ENCODE measurements at places on chromosomes 3 and 15.

DNA sequence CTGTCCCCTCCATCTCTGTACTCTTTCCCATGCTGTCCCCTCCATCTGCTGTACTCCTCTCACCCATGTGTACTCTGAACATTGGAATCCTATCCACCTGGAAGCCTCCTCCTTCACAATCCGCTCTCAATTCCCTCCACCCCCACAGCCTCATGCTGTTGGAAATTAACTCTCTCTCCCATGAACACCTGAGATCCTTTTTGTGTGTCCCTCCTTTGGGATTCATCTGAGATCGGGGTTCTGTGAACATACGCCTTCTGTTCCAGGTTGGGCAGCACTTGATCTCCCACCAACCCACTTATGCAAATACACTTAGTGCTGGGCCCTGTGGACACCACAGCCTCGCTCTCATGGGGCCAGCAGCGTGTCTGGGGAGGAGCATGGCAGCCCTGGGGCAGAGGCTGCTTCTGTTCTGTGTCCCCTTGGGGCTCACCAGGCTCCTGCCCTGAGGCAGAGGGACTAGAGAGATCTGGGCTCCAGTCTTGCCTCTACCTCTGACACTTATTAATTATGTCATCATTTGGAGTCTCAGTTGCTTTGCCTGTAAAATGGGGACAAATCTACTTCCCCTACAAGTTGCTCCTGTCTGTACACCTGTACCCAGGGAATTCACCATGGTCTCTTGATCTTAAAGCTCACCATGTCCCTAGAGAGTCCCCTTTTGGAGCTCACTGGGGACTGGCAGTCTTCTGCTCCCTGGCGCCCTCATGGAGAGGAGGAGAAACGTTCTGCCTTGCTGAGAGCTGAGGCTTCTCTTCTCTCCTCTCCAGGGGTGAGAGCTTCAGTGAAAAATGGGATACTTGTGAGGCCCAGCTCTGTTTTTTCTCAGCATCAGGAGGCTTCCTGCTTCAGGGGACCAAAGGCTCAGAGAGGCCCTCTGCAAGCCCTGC, 42.7 kb downstream of the ITGA11 start:
- DNase-seq, result no peak

- DNase-seq, result no peak
Observed at GRCh38 chr3:120622870-120623726, 27.0 kb downstream of the NDUFB4 start.

- no peak for DNase-seq
Observed at GRCh38 chr15:31364301-31365031, 37.8 kb downstream of the KLF13 start.

GRCh38 chr3:43071313-43071893, 34.5 kb downstream of the POMGNT2 start:
- no peak for DNase-seq

GRCh38 chr15:35741881-35742280, 195.9 kb upstream of the DPH6 start:
- no peak for DNase-seq

DNA sequence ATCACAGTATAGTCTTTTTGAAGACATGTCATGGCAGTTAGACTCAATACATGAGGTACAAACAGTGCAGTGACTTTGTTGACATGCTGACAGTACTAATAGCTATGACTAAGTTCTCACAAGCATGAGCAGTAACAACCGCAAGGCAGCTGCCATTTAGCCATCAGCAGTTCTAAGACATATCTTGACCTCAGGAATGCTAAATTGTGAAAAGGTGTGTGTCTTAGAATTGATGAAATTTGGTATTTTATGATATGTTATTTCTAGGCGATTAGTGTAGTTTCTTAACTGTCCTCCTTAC, 60.7 kb upstream of the FURIN start:
- DNase-seq, result no peak

GRCh38 chr3:157274644-157275137, 114.7 kb upstream of the CCNL1 start:
- no peak for DNase-seq

- no peak for DNase-seq
Observed at GRCh38 chr3:150582620-150583019, 20.5 kb upstream of the SELENOT start.

GRCh38 chr3:178966299-178967176, 105.1 kb downstream of the ZMAT3 start:
- DNase-seq, result no peak

DNA sequence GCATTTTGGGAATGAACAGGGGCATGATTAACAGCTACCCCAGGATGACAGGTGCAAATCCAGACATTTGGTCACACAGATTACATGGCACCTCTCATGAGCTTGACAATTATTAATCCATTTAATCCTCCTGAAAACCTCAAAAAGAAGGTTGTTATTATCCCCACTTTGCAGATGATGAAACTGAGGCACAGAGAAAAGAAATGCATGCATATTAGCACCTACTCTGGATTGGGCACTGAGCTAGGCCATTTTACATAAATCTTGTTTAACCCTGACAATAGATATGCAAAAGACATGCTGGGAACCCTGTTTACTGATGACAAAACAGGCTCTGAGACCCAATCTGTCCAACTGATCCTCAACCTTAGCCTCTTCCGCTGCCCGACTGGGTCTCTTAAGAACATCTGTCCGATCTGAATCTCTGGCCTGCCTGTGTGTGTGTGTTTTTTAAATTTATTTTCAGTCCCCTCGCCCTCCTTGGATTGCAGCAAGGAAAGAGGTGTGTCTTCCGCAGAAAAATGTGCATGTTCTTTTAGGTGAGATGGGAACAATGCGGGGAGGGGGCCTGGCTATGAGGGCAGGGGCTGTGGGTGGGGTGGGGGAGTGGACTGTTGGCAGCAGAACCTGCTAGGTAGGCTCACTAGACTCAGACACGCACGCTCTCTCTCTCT, 162.5 kb downstream of the WNT7A start:
- DNase-seq, result no peak

DNA sequence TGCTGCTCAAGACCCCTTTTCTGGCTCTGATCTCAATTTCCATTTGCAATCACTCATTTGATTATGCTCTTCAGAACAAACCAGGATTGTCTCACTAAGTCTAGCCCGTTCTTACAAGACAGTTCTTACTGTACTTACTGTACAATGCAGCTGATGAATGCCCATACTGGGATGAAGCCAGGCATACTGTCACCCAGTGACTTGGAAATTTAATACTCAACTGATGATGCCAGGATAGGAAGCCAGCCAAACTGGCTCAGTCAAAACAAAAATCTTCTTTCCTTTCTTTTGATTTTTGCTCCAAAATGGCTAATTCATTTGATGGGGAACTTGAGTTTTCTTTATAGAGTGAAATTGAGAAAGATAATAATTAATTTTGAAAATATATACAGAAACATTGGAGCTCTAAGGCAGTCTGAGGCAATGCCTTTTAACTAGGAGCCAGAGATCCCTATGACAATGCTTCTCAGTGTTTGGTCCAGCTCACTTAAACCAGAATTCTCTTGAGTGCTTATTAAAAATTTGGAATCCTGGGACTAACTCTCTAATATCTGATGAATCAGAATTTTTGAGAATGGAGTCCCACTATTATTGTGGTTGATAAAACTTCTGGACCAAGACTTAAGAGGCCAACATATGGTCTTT, 265.6 kb upstream of the THBS1 start:
- DNase-seq, result no peak

- DNase-seq, result no peak
Observed at GRCh38 chr3:138600100-138600745, 6.2 kb upstream of the CEP70 start.

DNA sequence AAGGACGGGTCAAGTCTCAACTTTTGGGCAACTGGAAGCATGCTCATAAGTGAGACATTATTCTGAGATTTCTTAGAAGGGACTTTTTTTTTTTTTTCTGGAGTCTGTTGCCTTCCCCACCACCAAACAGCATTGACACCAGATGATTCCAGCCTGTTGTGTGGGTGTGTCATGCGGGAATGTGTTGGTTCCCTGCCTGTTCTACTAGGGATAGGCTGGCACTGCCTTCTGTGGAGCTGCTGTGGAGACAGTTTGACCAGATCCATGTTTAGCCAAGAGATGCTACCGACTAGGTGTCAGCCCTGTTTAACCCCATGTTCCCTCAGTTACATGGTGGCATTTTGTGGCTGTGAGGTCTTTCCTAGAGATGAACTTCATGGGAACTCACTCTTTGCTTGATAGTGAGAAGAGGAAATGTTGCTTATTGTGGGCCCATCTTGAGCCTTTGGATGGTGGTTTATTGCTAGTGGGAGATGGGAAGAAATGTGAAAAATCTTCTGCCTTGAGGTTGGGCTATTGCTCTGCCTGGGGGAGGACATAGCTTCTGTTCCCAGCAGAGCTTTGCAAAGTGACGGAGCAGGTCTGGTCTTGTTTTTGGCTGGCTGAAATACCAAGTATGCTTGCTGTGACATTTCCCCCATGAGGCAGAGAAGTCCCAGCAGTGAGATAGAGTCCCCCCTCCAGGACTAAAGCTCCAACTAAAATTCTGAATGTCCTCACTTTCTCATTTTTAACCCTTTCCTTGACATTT, 31.3 kb downstream of the TRAK1 start:
- DNase-seq, result no peak

DNA sequence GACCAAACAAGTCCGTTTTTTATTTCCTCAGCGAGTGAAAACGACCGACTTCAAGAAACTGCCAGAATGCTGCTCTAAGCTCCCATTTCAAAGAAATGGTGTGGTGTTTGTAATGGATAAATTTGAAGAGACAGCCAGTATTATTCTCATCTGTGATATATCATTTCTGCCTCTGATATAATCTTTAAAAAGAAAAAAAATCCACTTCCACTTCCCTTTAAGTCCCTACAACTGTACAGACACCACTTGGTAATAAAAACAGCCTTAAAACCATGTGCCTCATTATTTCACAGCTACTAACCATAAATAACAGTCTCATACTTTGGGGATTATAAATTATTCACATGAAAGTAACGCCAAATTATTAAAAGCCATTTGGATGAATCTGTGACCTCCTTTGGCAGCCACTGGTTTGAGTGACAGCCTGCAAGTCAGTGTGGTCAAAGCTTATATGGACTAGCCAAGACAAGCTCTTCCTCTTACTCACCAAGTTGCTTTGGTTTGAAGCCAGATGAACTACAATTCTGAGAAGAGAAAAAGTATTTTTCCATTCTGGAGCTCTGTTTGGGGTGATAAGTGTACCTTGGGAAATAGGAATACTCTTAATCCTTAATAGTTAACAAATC, 168.0 kb downstream of the SHOX2 start:
- no peak for DNase-seq

DNA sequence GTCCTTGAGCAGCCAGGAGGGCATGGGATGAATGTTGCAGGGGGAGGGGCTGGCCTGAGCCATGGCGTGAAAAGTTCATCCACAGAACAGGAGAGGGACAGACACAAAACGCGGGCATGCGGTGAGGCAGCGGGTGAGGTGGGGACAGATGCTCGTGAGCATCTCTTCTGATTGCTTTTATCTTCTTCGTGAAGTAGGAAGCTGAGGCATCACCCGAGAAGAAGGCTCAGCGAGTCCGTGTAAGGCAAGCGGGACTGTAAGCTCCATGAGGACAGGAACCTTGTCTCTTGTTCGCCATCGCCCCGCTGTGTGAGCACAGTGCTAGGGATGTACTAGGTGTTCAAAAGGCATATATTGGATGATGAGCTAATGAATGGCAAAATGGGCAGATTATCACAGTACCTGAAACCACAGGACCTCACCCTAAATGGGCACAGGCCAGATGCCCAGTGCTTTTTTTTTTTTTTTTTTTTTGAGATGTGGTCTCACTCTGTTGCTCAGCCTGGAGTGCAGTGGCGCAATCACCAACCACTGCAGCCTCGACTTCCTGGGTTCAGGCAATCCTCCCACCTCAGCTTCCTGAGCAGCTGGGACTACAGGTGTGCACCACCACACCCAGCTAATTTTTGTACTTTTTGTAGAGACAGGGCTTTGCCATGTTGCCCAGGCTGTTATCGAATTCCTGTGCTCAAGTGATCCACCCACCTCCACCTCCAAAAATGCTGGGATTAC, 46.8 kb downstream of the CPN2 start:
- DNase-seq, result no peak

DNA sequence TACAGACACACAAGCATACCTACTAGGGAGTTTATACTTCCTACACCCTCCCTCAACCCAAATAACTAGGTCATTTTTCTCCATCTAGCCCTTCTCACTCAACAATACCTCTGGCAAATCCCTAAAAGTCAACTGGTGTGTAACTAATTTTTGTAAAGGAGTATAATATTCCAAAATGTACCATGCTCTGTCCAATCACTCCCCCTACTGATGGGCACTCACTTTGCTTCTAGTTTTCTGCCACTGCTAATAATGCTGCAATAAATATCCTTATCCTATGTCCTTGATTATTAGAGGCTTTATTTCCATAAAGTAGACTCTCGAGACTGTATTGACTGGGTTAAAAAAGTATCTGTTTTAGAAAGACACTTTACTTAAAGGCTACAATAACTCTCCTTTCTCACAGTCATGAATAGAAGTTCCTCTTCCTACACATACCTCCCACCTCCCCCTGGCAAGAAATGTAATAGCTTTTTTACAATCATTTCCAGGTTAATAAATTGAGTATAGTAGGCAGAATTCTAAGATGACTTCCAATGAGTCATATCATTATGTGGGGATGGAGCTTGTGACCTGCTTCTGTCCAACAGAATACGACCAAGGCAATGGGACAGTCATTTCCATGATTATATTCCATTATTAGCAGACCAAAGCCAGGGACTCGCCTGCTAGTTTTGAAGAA, 30.0 kb downstream of the SHQ1 start:
- DNase-seq, result no peak

DNA sequence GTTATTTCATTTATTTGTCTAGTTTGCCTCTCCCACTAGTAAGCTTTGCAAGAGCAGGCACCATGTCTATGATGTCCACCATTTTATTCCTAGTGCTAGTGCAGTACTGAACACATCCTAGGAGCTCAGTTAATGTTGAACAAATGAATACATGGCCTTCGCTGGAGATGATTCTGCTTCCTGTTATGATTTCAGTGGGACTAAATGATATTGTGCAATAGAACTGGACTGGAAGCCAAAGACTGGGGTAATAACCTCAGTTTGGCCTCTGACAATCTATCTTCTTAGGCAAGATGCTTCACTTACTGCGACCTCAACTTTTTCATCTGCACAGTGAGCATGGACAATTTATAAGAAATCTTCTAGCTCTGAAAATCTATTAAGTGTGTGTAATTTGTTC, 191.3 kb downstream of the ADAMTSL3 start:
- no peak for DNase-seq

DNA sequence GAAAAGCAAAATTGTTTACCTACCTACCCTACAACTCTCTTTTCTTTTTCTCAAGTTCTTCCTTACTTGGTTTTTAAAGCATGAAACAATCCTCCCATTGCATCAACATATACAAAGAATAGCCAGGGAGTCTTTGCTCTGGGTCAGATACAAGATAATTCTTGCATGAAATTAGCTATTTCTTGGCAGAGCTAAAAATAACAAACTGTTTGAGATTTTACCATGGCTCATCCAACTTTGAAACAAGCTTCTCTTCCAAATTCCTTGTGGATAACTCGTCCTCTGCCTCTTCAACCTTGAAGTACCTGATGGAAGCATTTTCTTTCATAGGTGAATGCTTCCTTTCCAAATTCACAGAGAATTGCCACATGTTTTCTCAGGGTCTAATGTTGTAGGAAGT, 9.2 kb upstream of the CBLB start:
- no peak for DNase-seq

Measured in stimulated activated CD8-positive, alpha-beta memory T cell treated with anti-CD3 and anti-CD28 coated beads, Interleukin-7, amount 100 ng/mL, for 48 hours (primary cell).